SW 1271 (cell line): ENCODE measurements at places on chromosomes 1 and 21.

DNA sequence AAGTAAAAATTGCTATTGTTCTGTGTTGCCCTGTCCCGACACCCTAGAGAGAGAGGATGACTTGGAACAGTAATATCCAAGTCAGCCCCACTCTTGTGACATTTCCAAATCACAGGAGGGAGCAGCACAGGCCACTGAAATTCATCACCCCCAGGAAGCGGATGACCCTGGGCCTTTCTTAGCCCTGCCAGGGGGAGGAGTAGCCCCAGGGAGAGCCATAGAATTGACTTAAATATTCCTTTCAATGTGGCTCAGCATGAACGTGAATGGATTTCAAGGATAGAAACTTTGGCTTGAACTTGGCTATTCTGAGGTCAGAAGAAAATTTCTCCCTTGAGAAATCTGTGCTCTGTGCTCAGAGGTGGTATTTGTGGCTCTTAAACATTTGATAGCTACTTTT is 80.6 kb downstream of the CENPF start:
- no peak for DNase-seq

DNA sequence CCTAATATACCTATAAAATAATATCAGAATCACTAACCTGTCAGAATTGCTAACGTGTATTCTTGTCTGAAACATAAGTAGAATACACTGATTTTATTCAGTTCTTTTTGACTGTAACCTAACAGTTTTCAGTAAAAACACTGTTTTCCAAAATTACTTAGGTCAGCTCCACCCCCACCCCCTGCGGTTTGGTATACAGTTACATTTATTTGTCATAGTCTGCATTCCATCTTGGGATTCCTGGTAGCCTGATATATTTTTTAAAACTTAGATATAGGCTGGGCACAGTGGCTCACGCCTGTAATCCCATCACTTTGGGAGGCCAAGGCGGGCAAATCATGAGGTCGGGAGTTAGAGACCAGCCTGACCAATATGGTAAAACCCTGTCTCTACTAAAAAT is 19.8 kb upstream of the ABCD3 start:
- DNase-seq, result no peak

GRCh38 chr1:68332041-68332440 is 99.7 kb upstream of the WLS start:
- DNase-seq, result no peak

DNA sequence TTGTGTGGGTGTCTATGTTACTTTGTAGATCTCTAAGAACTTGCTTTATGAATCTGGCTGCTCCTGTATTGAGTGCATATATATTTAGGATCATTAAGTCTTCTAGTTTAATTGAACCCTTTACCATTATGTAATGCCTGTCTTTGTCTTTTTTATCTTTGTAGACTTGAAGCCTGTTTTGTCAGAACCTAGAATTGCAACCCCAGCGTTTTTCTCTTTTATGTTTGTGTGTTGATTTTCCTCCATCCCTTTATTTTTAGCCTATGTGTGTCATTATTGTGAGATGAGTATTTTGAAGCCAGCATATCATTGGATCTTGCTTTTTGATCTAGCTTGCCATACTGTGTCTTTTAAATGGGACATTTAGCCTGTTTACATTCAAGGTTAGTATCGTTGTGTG is 573.2 kb downstream of the BRINP3 start:
- DNase-seq, result no peak

DNA sequence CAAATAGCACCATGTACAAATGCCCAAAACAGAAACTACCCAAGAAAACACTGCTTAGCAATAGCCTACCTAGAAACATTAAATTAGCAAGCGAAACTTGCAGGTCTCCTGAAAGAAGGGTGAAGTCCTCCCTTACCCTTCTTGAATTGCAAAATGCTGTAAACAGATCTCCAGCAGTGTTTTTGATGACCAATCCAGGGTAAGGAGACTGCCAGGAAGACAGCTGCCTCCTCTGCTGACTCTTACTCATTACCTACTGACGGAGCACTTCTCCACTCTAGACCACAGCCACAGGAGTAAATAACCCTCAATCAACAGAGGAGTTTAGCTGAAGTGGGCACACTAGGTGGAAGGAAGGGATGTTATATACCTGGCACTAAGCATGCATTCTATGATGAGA is 32.2 kb upstream of the GADD45A start:
- no peak for DNase-seq

DNA sequence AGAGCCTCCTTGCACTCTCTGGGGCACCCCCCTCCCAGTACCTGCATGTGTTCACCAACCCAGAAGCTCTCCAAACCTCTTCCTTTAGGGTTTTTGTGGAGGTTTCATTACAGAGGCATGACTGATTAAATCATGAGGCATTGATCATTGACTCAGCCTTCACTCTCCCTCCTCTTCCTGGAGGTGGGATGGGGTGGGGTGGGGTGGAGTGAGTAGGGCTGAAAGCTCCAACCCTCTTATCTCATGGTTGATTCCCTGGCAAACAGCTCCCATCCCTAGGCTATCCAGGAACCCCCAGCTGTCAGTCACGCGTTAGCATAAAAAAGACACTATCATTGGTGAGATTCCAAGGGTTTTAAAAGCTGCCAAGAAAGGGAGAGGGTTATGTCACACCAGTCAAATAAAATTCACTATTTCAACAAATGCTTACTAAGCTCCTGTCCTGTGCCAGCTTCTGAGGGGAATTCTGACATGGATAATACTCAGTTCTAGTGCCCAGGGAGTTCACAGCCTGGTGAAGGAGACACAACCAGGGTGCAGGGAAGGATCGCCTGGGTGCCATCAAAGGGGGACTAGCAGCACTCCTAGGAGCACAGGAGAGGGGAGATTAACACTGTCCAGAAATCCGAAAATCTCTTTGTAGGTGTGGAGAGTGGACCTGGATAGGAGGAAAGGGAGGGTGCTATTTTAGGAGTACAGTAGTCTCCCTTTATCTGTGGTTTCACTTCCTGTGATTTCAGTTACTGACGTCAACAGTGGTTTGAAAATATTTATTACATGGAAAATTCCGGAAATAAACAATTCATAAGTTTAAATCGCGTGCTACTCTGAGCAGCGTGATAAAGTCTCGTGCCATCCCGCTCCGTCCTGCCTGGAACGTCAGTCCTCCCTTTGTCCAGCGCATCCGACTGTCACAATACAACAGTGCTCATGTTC is 6.8 kb upstream of the IL24 start:
- peak; percentile 39 for DNase-seq

- no peak for DNase-seq
Observed at GRCh38 chr1:155305881-155306391, 2.7 kb upstream of the FDPS start.

DNA sequence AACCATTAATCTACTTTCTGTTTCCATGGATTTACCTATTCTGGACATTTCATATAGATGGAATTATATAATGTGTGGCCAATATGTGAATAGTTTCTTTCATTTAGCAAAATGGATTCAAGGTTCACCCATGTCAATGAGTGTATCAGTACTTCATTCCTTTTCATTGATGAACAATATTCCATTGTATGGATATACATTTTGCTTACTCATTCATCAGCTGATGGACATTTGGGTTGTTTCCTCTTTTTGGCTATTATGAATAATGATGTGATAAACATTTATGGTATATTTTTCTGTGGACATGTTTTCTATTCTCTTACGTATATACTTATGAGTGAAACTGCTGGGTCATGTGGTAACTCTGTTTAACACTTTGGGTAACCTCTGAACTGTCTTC is 97.8 kb downstream of the SCMH1 start:
- DNase-seq, result no peak

DNA sequence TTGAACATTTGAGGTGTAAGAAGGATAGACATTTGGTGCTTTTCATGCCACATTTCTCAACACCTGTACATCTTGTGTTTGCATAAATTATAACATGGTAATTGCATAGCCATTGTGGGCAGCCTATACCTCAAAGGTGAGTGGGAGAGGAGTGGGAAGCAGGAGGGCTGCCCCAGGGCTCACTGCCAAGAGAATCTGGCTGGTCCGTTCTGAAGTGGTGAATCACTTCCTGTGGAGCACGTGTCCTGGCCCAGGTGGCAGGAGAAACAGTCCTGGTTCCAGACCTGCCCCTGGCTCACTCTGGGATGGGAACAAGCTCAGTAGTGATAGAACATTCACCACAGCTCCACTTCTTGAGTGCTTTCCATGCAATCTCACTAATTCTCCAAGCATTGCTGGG is 11.6 kb upstream of the OLFML2B start:
- DNase-seq, result no peak

GRCh38 chr21:36803051-36803645 is 104.2 kb downstream of the SIM2 start:
- no peak for DNase-seq
